ENCODE measurements at places on chromosomes 2 and 18.
A peak's percentile ranks its signal among the peaks of the same experiment; 100 is the strongest.

DNA sequence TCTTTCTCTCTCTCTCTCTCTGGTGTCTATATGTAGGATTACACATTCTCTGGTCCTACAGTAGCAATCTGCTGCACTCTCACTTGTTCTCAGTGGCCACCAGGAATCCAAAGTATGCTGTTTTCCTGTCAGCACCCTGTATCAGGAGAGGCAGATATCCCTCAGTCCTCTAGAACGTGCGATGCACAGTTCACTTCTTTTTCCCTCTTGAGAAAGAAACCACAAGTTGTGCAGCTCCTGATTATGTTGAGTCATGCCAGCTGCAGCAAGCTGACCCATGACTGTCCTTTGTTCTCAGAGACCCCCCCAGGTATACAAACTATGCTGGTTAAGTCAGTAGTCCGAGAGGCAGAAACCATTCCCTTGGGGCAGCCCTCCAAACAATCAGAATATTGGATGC is 54.6 kb downstream of the LANCL1 start:
- no peak for DNase-seq

DNA sequence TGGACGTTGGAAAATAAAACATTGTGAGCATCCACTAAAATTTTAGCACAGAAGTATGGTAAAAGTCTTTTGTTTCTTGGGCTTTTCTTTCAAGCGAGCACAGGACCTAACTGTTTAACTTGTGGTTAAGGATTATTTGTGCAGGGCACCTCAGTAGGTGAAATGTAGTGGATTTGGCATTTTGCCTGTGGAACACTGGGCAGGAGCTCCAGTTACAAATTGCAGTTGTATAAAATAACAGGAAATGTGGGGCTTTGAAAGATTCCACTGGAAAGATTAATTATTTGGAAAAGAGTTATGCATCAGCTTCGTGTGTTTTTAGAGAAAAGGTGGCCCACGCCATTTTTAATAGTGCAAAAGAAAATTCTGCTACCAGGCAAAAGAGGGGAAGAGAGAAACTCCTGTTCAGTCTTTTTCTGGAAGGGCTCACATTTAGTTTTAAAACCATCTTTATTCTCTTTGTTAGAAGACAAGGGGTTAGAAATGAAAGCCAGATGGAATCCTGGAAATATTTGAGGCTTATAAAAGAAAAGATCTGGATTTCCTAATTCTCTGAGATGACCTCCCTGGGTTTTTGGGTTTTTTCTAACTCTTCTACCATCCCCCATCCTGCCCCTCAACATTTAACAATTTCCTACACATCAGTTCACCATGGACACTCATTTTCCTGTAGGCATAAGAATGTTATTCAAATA is 144.3 kb upstream of the SERTAD2 start:
- DNase-seq: no peak

GRCh38 chr18:13300029-13300428 is 81.5 kb downstream of the LDLRAD4 start:
- DNase-seq: no peak

DNA sequence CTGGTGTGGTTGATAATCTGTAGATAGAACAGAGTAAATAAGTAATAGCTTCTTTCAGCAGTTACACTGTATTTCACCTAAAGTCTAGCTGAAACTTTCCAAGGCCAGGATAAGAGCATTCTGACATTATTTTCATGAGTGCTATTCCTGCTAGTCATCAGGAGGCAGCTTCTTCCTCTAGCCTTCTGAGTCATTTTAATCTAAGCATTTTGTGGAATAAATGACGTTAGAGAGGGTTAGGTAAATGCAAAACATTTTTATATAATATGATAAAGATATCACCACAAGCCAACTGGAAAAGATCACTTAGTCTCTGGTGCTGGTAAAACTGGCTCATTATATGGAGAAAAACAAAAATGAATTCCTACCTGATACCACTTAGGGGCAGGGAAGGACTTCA is 138.5 kb downstream of the MEP1B start:
- no peak for DNase-seq

GRCh38 chr2:147845411-147845971 is 662 bp downstream of the ACVR2A start:
- peak; percentile 27 for DNase-seq

GRCh38 chr2:42810971-42811811 is 18.8 kb upstream of the HAAO start:
- DNase-seq: peak; percentile 42

GRCh38 chr18:36772241-36772723 is 56.5 kb downstream of the TPGS2 start:
- DNase-seq: no peak
